ENCODE measurements at places on chromosomes 2 and 18. TPM values are rescaled to one million over a fixed set of nuclear protein-coding genes. Genes with fewer than 3 reads are reported as not detected.

The EVA1A gene
- not detected for total RNA-seq

The UGT1A4 gene
- total RNA-seq, result not detected

The LYG2 gene
- total RNA-seq, result not detected

- DNase-seq, result no peak
These were observed 176.9 kb upstream of the NABP1 start for GRCh38 chr2:191500884-191501560.

GRCh38 chr2:9775999-9776712 is 67.1 kb upstream of the TAF1B start:
- DNase-seq, result no peak

DNA sequence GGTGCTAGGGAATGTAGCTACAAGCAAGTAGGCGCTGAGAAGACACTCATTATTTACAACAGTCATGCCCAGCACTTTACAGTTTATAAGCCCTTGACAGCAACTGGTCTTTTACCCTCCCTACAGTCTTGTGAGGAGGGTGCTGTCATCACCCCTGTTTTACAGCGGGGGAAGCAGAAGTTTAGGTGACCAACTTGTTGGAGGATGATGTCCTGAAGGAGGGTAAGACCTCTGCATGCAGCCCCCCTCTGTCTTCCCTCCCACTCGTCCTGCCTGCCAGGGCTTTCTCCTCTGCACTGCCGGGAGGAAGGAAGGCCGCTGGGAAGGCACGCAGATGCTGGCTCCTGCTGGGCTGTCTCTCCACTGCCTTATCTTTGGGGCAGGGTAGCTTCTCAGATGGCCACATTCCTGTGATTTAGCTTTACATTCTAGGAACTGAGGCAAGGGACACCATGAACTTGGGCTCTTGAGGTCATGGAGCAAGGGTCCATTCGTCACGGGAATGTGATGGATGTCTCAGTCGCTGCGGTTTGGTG is 972 bp downstream of the IL1R1 start:
- DNase-seq, result no peak

DNA sequence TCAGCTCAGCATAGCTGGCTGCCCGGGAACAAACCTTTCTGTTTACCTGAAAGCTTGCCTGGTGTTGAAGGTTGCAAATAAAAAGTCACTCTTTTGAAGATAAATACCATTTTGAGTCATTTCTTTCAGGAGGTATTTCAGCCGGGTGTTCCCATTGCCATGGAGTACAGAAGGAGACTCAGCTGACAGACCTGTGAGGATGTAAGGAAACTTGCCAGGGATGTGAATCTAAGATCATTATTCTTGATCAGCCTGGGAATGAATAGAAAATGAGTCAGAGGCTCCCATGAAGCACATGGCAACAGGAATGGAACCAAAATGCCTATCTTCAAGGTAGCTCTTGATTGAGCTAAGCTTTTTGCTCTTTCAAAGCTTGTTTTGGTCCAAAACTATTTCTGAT is 231.2 kb downstream of the CYRIA start:
- DNase-seq, result no peak

- DNase-seq, result no peak
These were observed 1.5 kb downstream of the CAB39 start for GRCh38 chr2:230714136-230714480.

- no peak for DNase-seq
These were observed 167.2 kb downstream of the ANTXR1 start for GRCh38 chr2:69180227-69180626.

Measured in omental fat pad (tissue), 4 donors.